ENCODE measurements at places on chromosomes 7 and 10. TPM values are rescaled to one million over a fixed set of nuclear protein-coding genes. Genes with fewer than 3 reads are reported as not detected.

Gene GBX1
- total RNA-seq = not detected

Gene LSM5
- 91.8 TPM for total RNA-seq

Gene FAM237B
- not detected for total RNA-seq

Gene HECW1
- 0.21 TPM for total RNA-seq

Gene ERLIN1
- total RNA-seq = 12.6 TPM

Gene JAZF1
- total RNA-seq = 0.82 TPM

Gene LRRC17
- total RNA-seq = not detected

Gene CXCL12
- 0.90 TPM for total RNA-seq

Gene C10orf67
- not detected for total RNA-seq

Gene EPHB4
- total RNA-seq = 0.82 TPM

Gene HMX2
- 19.8 TPM for total RNA-seq

DNA sequence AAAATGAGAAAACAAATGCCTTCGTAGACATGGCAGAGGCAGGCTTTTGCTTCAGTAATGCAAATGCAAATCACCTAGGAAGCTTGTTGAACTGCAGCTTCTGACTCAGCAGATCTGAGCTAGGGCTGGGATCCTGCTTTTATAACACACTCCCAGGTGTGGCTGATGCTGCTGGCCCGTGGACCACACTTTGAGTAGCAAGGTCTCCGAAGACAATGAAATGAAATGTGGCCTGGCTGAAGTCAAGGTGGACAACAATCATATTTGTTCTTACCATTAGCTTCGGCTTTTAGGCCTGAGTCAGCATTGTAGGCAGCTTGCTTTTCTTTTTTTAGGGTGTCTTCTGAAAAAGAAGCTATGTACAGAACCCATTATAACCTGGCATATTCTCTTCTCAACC, 26.3 kb downstream of the COL17A1 start:
- no peak for DNase-seq

DNA sequence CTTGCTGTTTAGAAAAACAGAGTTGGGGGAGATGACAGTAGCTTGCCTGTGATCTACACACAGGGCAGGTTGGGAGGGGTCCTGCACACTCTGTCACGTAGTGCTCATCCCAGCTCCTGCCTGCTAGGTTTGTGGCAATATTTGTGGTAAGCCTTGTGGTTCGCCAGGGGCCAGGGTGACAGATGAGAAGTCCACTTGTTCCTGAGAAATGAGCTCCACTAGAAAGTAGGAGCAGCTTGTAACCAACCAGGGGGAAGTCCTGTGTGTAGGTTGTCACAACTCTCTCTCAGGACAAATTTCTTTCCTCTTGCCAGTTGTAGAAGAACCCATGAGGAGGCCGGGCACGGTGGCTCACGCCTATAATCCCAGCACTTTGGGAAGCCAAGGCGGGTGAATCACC, 147.0 kb downstream of the TCF7L2 start:
- DNase-seq = no peak

GRCh38 chr7:52685333-52685732, 350.1 kb upstream of the POM121L12 start:
- no peak for DNase-seq

DNA sequence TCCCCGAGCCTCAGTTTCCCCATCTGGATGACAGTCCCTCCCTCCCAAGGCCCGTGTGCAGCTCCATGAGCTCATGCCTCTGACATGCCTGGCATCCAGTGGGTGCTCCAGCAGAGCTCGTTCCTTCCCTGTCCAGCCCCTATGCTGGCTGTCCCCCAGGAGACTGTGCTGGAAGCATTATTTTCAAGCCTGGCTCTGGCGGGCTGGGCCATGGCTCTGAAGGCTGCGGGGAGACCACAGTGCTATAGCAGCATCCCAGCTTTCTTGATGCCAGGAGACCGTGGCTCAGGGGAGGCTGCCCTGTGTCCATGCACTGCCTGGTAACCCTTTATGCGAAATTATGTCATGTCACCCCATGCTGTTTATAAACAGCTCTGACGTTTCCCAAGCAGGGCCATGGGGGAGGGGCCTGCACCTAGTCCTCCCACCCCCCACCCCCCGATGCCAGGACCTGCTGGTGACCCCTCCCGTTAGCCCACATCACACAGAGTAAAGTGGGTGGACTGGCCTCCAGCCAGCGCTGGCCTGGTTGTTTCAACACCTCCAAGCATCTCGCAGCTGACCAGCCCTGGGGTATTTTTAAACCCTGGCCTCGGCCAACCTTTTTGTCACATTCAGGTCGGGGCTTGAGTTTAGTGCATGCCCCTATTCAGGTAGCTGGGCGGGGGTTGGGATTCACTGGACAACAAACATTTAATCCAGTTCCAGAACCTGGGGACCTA, 105.9 kb upstream of the ZNF716 start:
- no peak for DNase-seq

DNA sequence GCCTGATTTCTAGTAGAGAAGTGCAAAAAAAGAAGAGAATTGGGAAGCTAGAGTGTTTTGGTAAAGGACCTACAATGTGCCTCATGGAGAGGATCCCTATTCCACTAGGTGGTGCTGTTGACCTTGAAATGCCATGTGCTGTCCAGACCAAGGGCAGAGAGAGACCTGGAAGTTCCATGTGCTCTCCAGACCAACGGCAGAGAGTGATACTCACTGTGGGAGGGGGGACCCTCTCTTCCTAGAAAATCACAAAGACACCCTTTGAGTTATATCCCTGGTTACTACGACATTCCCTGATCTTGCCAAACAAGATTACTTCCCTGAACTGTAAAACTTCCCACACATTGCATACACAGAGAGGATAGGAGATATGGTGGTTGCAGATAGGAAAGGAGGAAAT, 212.7 kb upstream of the ZNF804B start:
- DNase-seq = peak; percentile 20

DNA sequence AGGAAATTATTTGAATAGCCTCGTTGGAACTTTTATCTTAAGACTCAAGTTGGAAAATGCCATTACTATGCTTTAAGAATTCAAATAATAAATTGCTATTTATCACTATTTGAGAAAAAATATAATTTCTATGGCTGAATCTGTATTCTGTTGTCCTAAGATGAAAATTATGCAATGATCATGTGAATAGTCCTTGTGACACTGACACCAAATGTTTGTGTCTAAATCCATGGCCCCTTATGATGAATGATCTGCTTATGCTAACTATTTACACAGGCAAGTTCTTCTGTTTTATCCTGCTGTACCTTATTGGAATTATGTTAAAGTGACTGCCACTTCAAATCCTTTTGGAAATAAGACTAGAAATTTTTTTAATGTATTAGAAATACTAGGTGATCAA, 208.7 kb downstream of the DOCK4 start:
- no peak for DNase-seq

DNA sequence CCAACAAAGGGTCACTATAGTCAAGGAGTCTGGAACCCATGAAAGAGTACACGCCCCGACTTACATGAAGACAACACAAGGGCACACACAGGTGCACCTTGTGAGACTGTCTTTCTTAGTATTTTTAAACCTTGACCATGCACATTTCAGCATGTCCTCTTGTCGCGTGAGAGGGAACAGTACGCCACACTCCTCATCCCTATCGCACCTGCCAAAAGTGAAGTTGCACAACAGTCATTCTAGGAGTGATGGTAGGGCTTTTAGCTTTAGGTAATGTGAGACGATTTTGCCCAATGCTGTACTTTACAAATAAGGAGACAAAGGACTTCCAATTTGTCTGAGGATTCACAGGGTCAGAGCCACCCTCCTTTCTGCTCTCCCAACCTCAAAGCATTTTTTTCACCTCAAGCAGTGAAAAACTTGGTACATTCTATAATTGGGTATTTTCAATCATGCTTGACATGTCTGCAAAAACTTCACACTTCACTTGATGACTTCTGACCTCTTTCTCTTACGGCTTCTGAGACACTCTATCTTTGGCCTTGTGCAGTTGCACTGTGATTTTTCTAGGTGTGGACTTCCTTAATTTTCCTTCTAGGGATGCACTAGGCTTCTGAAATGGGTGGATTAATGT, 173.9 kb upstream of the GRB10 start:
- no peak for DNase-seq

- DNase-seq = no peak
Measured at GRCh38 chr10:93813507-93814465, 56.0 kb downstream of the LGI1 start.

GRCh38 chr10:35592441-35592840, 12.7 kb upstream of the GJD4 start:
- no peak for DNase-seq

DNA sequence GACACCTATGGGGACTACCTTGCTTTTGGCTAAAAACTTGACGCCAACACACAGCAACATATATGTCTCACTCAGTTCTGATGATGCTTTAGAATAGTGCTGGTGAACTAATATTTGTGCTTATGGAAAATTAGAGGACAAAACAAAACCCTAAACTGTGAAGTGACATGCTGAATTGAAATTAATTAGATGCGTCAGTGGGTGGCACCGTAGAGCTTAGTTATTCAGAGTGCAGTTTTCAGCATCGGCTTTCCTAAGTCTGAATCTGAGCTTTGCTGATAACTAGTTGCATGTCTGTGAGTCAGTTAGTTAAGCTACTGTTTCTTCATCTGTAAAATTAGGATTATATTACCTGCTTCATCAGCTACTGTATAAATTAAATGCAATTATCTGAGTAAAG, 245.0 kb upstream of the SORCS1 start:
- no peak for DNase-seq

DNA sequence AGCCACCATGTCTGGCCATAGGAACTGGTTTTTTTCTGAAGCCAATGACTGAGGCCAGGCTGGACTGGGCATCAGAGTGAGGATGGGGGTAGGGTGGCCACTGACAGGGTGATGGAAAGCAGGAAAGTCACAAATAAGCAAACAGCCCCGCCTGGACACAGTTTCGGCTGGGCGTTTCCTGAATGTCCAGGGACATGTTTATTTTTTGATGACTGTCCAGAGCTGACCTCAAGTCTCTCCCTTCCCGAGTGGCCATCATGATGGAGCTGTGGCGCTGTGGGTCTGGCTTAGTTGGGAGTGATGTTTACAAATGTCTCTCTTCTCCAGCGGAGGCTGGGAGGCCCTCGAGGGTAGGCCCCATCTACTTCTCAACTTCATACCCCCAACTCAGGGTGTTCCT, 37.1 kb upstream of the COMTD1 start:
- DNase-seq = no peak

DNA sequence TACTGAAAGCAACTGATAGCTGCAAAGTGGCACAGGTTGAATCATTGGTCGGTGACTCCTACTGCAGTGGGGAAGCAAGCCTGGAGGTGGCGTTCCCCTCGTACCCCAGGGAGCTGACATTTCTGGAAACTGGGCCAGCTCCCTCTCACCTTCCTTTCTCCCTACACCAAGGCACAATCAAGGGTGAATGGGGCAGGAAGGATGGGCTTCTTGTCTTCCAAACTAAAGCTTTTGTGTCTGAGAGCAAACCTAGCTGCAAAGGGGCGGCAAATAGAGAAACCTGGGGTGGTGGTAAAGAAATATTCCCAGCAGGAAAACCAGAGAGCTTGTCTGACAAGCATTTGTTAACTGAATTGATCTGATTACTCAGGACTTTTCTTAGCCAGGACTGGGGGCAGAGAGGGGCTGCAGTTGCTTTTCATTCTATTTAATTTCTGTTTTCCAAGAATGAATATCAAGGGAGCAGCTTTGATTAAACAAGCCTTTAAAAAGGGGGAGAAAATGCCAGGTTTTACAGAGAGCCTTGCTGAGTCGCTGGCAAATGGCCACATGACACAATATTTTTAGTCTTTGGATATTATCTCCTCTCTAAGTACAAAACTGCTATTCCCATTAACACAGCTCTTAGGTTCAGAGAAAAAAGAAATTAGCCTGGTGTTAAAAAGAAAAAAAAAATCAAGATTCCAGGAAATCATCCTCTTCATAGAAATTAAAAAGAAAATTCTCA, 27.8 kb downstream of the CDHR3 start:
- DNase-seq = no peak

DNA sequence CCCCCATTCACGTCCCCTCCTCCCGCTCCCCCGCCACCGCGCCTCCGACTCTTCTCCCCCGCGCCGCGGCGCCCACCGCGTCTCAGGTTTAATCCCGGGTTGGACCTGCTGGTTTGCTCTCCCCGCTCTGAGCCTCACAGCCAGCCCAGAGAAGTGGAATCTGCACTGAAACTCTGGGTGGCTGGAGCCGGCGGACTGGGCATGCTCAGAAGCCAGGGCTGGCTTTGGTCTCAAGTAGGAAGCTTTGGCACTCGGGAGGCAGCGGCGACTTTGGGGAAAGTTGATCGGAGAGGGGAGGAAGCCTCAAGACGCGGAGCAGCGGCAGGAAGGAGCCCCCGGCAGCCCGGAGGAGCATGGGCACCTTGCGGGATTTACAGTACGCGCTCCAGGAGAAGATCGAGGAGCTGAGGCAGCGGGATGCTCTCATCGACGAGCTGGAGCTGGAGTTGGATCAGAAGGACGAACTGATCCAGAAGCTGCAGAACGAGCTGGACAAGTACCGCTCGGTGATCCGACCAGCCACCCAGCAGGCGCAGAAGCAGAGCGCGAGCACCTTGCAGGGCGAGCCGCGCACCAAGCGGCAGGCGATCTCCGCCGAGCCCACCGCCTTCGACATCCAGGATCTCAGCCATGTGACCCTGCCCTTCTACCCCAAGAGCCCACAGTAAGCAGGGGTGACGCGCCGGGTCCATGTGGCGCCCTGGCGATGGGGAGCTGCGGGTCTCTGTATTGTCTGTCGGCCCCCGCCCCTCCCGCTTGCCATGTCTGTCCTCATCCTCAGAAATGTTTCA, at the start of gene PRKG1:
Gene PRKG1 (plus strand): TSS at position 250 of the 791 bp plus-strand sequence.
- DNase-seq = no peak

DNA sequence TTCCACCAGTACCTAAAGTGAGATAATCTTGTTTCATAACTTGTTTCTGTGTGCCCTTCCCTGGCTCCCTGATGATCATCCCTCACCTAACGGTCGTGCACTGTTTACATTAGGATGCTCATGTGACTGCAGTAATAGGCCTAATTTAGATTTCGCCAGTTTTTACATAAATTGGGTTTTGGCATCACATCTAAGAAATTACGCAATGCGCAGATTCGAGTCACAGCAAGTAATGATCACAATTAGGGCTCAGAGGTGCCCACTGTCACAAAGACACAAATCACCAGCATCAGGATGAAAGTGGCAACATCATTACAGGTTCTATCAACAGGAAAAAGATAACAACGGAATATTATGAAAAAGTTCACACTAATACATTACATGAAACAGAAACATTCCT, 94.7 kb downstream of the LARP4B start:
- no peak for DNase-seq

DNA sequence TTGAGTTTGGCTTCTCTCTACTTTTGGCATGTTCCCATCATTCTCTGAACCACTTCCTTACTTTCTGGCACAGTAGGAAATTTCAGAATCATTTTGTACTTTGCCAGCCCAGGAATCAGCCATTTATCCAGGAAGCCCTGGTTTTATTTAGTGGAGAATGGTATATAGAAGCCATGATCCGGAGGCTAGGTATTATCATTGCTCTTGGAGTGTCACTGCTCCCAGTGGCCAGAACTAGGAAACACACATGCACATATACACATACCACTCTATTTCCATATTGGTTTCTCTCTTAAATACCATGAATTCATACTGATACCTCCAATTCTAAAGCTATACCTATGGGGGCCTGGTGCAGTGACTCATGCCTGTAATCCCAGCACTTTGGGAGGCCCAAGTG, 36.3 kb downstream of the SUFU start:
- no peak for DNase-seq
